ENCODE measurements at places on chromosomes 13 and 19.
A peak's percentile ranks its signal among the peaks of the same experiment; 100 is the strongest.

DNA sequence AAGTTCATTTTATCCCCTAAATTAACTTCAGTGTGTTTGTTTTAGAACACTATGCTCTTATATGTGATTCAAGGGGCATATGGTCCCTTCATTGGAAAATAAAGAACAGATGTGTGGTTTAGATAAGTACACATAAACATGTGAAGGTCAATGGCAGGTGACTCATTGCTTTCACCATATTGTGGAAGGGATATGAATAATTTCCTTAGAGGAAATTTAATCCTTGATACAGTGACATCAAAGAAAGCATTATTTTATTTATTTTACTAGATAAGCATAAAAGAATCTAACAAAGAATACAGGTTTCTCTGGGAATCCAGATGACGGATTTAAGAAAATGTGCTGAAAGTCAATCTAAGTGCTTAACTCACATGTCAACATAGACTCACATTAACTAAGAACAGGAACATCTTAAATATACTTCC is 373.5 kb downstream of the KCTD12 start:
- DNase-seq: peak; percentile 50

- DNase-seq: no peak
These were observed 6.4 kb upstream of the ZNF841 start for GRCh38 chr19:52101866-52102562.

DNA sequence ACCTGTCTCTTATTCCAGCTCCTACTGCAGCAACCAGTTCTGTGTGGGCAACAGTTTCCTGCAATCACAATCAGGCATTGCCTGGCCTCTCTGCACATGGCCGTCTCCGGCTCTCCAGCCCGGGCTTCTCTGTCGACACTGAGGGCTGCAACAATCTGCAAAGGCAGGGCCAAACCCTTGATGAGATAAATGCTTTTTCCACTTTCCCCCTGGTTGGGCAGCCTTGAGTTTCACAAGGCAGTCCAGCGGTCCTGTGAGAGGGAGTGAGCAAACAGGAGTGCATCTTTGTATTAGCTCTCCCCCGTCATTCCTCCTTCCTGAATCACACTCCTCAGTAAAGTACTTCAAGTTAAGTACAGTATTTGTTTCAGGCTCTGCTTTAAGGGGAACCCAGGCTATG is 40.7 kb upstream of the VWA8 start:
- peak; percentile 40 for DNase-seq

DNA sequence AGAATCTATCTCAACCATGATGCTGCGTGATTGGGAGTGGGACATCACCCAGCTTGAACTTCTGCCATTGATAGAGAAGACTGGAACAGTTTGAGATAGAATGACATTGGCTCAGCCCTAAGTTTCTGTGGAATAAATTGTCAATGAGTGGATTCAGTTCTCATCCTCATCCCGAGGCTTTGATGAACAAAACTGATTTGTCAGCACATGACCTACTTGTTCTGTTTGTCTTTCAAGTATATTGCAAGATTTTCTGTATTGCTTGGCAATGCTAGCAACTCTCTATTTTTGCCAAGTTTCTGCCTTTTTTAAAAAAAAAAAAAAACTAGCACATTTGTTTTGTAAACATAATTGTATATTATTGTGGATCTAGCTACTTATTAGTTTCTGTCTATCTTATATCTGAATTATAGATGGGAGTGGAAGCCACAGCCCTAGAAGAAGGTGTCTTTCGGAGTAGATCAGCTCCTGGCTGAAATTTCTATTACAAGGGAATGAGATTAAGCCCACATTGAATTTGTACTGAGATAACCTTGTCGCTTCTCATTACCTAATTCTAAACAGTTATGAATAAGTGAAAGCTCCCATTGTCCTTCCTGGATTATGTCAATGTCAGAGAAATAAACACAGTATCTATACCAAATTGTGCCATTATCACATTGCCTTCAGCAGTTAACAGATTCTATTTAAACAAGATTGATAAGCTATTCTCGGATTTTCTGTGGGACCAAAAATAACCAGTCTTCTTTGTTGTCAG is 166.1 kb downstream of the TNFSF13B start:
- DNase-seq: no peak

DNA sequence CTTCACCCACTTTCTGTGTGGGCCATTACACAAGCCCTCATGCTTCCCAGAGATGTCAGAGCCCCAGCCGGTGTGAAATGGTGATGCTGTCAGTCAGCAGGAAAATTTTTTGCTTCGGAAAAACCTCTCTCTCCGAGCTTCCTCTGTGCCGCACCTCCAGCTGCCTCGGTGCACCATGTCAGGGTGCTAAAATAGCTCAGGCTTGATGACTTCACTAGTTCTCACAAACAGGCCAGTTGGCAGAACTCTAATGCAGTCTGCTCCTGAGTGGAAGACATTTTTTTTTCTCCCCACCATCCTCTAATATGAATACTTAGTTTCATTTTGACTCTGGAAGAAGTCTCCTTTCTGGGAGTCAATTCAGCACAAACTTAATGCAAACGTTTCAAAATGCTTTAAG is 71.3 kb downstream of the KLF12 start:
- DNase-seq: no peak

DNA sequence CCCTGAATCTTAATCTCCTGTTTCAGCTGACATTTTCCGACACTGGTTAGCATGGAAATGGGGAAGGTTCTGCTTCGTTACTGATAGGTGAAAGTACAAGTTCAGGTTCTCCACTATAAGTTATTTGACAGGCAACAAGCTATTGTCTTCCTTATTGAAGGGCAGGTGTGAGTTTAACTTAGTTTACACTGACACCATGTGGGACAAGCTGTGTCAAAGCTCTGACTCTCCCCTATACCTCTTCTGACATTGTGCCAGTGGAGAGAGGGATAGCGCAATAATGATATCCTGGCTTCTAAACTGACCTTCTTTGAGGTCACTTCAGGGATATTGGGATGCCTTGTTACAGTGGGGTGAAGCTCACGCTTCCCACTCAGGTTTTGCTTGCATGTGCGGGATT is 587.0 kb upstream of the SLITRK5 start:
- DNase-seq: no peak

DNA sequence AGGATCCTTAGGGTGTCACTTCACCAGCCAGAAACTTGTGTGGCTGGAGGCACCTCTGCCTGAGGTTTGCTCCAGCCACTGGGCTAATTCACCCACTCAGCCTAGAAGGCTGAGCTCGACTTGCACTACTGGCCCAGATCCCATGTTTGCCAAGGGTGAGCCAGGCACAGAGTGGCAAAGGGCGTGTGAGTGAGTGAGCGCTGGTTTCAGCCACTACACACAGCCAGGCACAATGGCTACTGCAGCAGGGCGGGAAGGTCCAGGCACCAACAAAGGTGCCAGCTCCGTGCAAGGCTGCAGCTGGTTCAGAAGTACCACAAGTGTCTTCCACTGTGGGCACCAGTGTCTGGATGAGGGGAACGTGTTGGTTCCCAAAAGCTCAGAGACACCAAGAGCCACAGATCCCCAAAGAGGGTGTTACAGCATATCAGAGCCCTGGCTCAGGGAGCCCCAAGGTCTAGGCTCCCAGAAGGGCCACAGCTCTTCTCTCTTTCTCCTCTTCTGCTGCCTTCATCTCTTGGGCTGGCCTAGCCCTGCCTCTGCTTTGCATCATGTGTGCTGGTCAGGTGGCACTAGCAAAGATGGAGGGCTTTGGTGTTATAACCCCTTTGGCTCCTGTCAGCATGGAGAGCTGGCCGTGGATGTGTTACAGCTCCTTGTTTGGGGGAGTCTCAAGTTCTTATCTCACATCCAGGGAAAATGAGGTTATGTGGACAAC is 736.3 kb upstream of the KLHL1 start:
- DNase-seq: no peak
